ENCODE measurements at places on chromosomes 2 and 18.

- no peak for DNase-seq
These were observed 441 bp downstream of the MPHOSPH10 start for GRCh38 chr2:71130905-71131244.

DNA sequence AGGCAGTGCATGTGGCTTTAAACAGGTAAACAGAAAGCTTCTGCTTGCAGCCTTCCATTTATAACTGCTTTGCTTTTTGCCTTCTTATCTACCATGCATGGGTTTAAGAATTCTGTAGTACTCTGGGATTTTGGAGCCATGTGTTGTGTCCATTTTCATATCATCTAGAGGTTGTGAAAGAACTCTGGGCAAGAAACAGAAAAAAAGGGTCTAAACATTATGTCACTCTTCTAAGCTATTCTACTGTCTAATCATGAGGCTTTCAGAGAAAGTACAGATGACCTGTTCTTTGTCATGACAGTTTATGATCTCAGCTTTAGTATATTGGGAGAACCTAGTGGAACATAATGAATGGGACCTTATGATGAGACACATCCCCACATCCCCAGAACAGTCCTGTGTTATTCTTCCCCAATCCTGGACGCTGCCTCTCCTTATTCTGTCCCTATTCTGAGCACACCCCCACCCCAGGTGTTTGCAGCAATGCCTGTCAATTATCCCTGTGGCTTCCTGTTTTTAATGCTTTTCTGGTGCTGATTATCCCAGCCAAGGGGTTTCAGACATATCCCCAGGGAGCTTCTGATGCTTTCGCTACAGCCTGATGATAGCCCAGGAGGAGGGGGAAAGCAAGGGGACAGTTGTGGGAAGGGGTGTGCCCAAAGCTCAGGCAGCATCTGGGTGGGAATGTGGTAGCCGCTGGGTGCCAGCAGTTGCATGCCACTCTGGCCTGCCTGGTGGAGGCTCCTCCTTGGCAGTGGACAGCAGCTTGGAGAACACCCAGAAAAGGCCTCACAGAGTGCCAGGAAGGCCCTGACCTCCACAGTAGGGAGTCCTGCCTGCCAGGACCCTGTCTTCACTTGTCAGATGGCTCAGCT is 169.5 kb upstream of the MAP3K20 start:
- DNase-seq = no peak

GRCh38 chr2:153487448-153487847 is 8.9 kb upstream of the RPRM start:
- no peak for DNase-seq

DNA sequence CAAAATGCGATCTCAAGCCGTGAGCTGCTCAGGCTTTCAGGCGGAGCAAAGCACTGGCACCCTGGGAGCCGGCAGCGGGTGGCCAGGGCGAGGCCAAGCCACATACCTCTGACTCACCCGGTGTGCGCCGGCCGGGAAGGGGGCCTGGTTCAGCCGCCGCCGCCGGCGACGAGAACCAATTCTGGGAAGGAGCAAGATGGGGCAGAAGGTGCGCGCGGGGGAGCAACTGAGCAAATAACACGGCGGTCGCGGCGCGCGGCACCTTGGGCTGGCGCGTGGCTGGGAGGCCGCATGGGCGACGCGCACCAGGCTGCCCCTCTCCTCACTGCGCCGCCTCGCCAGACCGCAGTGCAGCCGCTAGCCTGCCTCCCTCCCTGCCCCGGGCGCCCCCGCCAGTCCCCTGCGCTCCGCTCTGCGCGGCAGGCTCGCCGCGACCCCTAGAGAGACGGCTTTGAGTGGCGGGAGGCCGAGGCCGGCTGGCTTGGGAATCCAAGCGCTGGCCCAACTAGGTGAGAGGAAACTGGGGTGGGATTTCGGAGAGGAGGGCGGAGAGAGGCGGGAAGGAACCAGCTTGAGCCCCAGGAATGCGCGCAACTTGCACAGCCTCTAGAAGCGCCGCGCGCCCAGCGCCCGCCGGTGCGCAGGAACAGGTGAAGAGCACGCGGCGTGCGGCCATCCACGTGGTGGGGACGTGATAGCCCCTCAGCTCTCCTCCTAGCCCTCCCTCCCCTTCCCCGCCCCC is 3.2 kb downstream of the NRP2 start:
- no peak for DNase-seq

DNA sequence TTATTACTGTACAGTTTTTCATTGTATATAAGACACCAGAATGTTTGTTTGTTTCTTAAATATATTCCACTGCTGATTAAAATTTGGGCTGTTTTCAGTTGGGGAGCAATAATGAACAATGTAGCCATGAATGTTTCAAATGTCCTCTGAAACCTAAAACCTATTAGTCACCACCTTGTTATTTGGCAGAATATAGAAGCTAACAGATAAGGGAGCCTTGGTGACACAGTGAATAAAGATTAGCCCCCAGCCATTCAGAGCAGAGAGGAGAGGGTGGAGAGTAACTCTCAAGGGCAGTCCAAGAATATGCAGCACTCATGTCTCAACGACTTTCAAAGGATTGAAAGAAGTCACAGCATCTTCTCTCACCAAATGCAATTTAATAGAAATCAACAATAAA is 43.1 kb upstream of the ATP8B1 start:
- peak; percentile 80 for DNase-seq

DNA sequence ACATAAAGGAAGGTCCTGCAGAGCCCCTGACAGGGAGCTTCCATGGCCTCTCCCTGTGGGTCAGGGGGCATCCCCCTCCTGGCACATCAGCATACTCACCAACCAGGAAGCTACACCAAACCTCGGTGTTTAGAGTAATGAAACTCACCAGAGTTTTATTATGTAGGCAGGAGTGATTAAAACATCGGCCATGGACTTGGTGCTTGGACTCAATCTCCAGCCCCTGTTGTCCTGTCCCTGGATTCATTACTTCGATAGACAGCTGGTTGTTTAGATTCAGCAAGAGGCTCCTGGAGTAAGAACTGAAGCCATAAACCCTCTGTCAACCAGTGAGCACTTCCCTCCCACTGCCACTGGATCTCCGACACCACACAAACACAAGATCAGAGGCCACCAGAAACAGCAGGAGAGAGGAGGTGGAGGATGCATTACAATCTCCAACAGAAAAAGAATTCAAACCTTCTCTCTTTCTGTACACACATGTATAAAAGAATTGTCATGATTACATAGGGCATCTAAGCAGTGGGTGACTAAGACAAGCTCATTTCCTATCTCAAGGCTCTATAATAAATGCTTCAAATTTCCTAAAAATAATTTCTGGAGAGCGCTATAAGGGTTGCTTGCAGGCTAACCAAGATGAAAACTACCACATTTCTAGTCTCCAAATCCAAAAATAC is 27.2 kb downstream of the TBC1D8 start:
- DNase-seq = no peak

DNA sequence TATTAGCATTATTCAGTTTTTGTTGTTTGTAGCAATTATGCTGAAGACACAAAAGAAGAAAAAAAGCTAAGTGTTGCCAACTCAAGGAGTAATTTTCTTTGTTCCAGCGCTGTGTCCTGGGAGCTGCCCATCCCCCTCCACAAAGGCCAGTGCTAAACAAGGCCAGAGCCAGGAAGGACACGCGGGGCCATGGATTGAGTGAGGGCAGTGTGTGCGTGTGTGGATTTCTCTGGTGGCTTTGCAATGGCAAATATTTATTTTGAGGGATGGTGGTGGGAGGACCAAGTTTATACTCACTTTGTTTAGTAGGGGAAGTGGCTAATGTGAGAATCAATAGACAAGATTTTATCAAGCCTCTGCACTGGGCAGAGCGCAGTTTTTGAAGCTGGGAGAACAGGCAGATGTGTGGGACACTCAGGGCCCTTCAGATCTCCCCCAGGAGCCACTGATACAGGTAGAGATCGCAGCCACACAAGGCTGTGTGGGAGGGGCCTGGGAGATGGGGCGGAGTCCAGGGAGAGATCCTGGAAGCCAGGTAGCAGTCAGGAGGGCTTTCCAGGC is 11.4 kb downstream of the AGAP1 start:
- DNase-seq = no peak

DNA sequence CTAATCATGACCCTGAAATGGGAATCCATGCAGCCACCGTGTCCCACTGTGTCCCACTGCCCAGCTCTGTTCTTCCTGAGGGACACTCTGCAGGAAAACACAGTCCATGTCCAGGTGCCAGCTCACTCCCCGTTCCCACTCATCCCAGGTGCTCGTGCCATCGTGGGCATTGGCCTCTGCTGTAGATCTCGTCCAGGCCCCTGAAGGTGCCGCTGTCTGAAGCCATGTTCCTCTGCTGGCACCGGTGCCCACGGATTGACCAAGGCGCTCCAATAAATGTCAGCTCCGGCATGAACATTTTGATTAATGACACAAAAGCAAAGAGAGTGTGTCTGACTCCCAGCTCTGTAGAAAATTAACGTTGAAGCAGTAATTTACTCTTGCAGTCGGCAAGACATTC is 280.1 kb upstream of the SALL3 start:
- no peak for DNase-seq

DNA sequence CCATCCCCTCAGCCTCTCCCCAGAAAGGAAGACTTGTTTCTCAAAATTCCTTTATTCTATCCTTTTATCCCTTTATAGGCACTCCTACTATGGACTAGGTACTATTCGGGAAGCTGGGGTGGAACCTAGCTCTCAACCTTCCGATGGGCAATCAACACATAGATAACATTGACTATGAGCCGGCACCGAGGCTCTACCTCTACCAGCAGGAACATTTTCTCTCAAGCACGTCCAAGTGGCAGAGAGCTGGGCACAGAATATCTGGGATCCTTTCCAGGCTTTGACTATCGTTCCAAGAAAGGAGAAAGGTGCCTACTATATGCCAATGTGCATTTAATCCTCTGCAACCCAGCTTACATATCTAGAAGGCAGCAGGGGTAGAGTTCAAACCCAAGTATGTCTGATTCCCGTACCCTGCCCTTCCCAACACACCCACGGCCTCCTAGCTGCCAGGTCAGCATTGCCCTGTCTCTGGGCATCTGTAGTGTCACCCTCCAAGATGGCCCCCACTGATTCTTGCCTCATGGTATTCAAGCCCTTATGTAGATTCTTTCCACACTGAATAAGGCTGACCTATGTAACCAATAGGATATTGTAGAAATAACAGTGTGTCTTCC is 28.3 kb downstream of the TNS1 start:
- no peak for DNase-seq

- DNase-seq = no peak
These were observed 16.3 kb downstream of the SP3 start for GRCh38 chr2:173948842-173949241.

- DNase-seq = no peak
These were observed 84.2 kb upstream of the LAPTM4A start for GRCh38 chr2:20135631-20136050.

- no peak for DNase-seq
These were observed 36.3 kb downstream of the SMAD2 start for GRCh38 chr18:47893939-47894699.

- peak; percentile 35 for DNase-seq
These were observed 664.2 kb downstream of the TDRD15 start for GRCh38 chr2:21787941-21788340.

DNA sequence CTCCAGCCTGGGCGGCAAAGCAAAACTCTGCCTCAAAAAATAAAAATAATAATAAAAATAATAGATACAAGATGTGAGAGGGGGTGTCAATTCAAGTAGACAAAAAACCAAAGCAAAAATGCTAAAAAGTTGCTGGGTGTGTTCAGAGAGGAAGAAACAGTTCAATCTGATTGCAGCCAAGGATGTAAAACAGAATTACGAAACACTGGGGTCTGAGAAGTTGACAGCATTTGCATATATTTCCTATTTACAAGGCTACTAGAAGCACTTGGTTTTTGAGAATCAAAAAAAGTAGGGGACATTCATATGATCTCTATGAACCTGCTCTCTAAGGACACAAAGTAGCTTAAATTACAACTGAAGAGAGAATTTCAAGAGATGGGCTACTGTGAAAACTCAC is 7.6 kb downstream of the TRIP12 start:
- DNase-seq = no peak

DNA sequence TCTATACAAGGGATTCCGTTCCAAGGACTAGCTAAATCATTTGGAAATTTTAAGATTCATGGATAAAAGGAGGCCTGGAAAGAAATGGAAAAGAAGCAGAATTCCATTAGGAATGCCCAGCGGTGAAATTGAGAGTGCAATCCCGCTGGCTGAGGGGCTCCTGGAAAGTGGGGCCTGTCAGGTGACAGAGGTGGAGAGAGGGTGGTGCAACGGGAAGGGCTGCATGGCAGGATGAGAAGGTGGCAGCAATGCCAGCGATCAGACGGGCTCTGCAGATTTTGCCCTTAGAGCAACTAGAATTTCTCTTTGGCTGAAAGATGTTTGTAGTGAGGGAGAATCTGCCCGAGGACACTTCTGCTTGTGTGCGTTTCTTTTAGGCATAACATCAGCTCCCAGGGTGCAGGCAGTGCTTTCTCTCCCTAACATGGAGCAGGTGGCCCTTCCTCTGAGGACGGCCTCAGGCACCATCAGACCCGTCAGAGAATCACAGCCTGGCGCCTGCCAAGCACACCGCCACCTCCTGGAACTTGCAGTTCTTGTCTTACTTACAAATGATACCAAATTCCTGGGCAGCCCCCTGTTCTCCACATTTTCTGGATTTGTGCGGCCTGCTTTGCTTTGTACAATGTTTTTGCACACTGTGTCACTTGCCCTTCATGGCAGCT is 261.6 kb downstream of the NDUFA10 start:
- no peak for DNase-seq

- DNase-seq = no peak
These were observed 759 bp upstream of the ACTR1B start for GRCh38 chr2:97664636-97664970.

- DNase-seq = no peak
These were observed 102.2 kb downstream of the ACTR3 start for GRCh38 chr2:113992090-113992489.

- no peak for DNase-seq
These were observed 145.8 kb upstream of the ACAA2 start for GRCh38 chr18:49959176-49959575.

- no peak for DNase-seq
These were observed 54.7 kb upstream of the ARL5A start for GRCh38 chr2:151882786-151883445.

DNA sequence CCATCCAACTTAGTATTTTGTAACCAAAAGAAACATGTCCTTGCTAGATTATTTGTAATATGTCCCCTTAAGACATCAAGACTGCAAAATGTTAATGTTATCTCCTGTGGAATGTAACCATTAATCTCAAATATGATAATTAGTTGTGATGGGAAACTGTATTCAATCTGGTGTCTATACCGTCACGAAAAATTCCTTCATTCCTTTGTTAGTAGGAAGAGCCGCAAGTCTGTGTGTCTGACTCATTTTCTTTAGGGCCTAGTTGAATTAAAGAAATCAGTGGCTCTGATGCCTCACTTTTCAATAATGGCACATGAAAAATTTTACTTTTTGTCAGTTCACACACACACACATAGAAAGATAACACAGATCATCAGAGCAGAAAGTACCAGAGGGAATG is 127.1 kb upstream of the CHAC2 start:
- no peak for DNase-seq

GRCh38 chr18:48840491-48840877 is 110.3 kb downstream of the SMAD7 start:
- DNase-seq = no peak

GRCh38 chr18:12515550-12515949 is 107.8 kb downstream of the PRELID3A start:
- DNase-seq = no peak

All from HS-27A (cell line).